Activated CD4-positive, alpha-beta T cell treated with anti-CD3 and anti-CD28 coated beads, Interleukin-2, amount 50 U/mL, for 48 hours (primary cell): ENCODE measurements at places on chromosomes 4 and X.

GRCh38 chr4:145493166-145493565 lies 11.5 kb downstream of the SMAD1 start:
- DNase-seq = no peak

DNA sequence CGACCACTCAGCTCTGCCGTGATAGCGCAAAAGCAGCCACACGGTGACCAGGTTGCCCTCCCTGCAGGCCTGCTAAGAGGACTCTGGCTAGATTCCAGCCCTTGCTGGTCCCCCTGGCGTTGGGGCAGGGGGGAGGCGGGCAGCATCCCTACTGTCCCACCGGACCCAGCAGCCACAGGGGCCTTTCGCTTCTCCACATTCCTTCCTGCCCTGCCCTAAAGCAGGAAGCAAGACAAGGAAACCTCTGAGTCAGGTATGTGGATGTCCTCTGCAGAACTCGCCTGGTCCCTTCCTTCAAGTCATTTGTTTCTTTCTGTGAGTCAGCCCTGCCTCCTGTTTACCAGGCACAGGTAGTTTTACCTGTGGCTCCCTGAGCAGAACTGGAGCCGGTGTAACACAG lies 60.2 kb upstream of the CLDN34 start:
- no peak for DNase-seq

- DNase-seq = no peak
Observed at GRCh38 chr4:137635108-137635507, 102.8 kb upstream of the PCDH18 start.

- DNase-seq = no peak
Observed at GRCh38 chrX:97211070-97211469, 327.4 kb downstream of the RPA4 start.
